MCF 10A (cell line): ENCODE measurements at places on chromosomes 1 and 21. TPM values are rescaled to one million over a fixed set of nuclear protein-coding genes. Genes with fewer than 3 reads are reported as not detected.

- H3K36me3 ChIP-seq = no peaks in the 10 kb centered on the region
- no peaks in the 10 kb centered on the region for H3K4me1 ChIP-seq
- no peak overlapping the region for H3K27ac ChIP-seq
- H3K27me3 ChIP-seq = no peaks in the 10 kb centered on the region
- no peak overlapping the region for H3K4me3 ChIP-seq
Measured at GRCh38 chr1:220894025-220894923, 15.0 kb downstream of the HLX start.

- peaks cover 25% of the 10 kb centered on the region for H3K4me1 ChIP-seq
- DNase-seq = no peak
- H3K36me3 ChIP-seq = no peaks in the 10 kb centered on the region
- no peaks in the 10 kb centered on the region for H3K27me3 ChIP-seq
- H3K27ac ChIP-seq = no peak overlapping the region
Measured at GRCh38 chr1:151966061-151966460, 27.6 kb downstream of the S100A10 start.

DNA sequence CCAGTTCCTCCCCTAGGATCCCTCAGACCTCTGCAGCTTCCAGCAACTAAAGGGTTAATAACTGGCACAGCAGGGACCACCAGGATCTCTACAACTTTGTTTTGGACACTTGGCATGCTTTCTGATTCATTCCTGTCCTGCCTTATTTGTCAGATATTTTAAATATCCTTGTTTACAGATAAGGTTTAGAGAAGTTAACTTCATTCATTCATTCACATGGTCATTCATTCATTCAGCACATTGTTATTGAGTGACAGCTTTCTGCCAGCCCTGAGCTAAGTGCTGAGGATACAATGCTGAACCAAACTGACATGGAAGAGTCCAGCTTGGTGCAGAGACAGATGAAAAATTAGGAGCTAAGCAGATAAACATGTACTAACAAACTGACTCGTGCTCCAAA is 8.8 kb upstream of the PHC2 start:
- H3K4me1 ChIP-seq = peaks cover 11% of the 10 kb centered on the region
- H3K4me3 ChIP-seq = no peak overlapping the region
- no peak for DNase-seq
- H3K27me3 ChIP-seq = no peaks in the 10 kb centered on the region

The CYP4A22 gene
- total RNA-seq = not detected in 2 replicates

GRCh38 chr21:27838573-27838972 is 871.7 kb upstream of the ADAMTS5 start:
- DNase-seq = no peak
- H3K27ac ChIP-seq = no peak overlapping the region
- no peaks in the 10 kb centered on the region for H3K4me1 ChIP-seq
- no peak overlapping the region for H3K4me3 ChIP-seq

DNA sequence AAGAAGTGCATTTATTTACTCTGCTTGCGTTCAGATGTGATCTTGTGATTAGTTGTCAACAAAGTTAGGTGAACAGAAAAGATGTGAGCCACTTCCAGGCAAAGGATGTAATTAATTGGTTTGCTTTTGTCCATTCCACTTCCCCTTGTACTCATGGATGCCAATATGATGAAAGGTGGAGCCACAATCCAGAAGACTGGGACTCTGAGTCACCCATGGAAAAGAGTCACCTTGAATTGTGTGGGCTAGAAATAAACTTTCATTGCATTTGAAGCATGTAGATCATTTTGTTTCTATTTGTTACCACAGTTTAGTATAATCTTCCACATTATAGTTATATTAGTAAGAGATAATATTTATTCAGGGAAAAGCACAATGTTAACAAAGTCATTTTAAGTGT is 684.2 kb downstream of the LTN1 start:
- no peaks in the 10 kb centered on the region for H3K36me3 ChIP-seq
- no peak overlapping the region for H3K27ac ChIP-seq
- H3K4me1 ChIP-seq = peaks cover 18% of the 10 kb centered on the region
- peak; percentile 35 for DNase-seq
- no peaks in the 10 kb centered on the region for H3K27me3 ChIP-seq
- H3K4me3 ChIP-seq = no peak overlapping the region

GRCh38 chr1:29602203-29602602 is 365.9 kb downstream of the PTPRU start:
- no peak overlapping the region for H3K27ac ChIP-seq
- H3K27me3 ChIP-seq = no peaks in the 10 kb centered on the region
- no peak for DNase-seq
- no peaks in the 10 kb centered on the region for H3K4me1 ChIP-seq
- H3K4me3 ChIP-seq = no peak overlapping the region
- H3K36me3 ChIP-seq = no peaks in the 10 kb centered on the region

The LY9 gene
- total RNA-seq = not detected in 2 replicates

- no peaks in the 10 kb centered on the region for H3K4me1 ChIP-seq
- DNase-seq = no peak
- H3K27ac ChIP-seq = no peak overlapping the region
- H3K27me3 ChIP-seq = peaks cover 22% of the 10 kb centered on the region
Measured at GRCh38 chr1:23836037-23836436, 10.8 kb upstream of the HMGCL start.

The AP4B1 gene
- total RNA-seq = 20.4 and 21.3 TPM in 2 replicates

The NTNG1 gene
- 0.44 TPM in 1 of 2 replicates, not detected in the other for total RNA-seq

The LRRC53 gene
- total RNA-seq = not detected in 2 replicates

- peak within 1 kb of the TSS; percentile 96 for H3K27ac ChIP-seq
- peak; percentile 8 for DNase-seq
- peaks cover 21% of the 10 kb centered on the region for H3K4me1 ChIP-seq
- H3K36me3 ChIP-seq = peaks cover 4% of the 10 kb centered on the region
- H3K27me3 ChIP-seq = no peaks in the 10 kb centered on the region
- peak within 1 kb of the TSS; percentile 58 for H3K4me3 ChIP-seq
Measured at GRCh38 chr1:150765296-150765976, at the start of gene CTSS. CTSS (minus strand) TSS chr1:150765778; CDS start chr1:150764763, 1,015 bp downstream.

GRCh38 chr1:30512914-30513265 is 210.5 kb downstream of the MATN1 start:
- H3K4me1 ChIP-seq = peaks cover 16% of the 10 kb centered on the region
- no peak overlapping the region for H3K27ac ChIP-seq

DNA sequence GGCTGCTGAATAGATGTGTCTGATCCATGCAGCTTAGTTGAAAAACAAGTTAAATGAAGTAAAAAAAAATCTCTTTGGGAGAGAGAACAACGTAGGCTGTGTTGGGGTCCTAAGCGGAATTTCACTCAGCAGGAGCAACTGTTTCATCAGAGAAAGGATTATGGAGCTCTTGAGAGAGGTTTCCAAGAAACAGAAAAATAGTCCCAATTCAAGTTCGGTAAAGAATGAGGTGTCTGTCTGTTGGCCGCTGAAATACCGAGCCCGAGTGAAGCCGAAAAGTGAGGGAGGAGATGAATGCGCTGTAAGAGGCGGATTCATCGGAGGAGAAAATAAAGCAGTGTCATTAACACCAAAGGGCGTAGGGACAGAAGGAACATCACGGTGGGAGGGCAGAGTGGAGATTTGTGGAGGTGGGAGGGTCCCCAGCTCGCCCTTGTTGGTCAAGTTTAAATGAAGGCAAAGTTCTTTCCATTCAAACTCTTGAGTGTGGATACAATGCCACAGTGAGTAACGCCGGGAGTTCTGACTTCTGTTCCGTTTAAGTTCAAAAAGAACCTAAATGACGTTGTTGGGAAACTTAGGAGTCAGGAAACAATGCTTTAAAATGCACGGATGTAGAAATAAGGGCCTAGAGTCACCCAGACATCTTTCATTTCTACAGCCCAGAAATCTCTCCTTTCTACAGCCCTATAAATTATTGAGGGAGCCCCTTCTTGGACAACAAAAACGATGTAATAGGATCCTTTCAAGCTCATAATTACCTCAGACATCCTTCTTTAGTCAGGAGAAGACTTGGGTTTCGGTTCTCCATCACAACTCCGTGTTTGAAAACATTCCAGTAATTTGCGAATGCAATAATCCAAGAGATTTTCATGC is 15.6 kb upstream of the SLC45A1 start:
- DNase-seq = no peak
- H3K27me3 ChIP-seq = no peaks in the 10 kb centered on the region
- no peak overlapping the region for H3K27ac ChIP-seq
- no peaks in the 10 kb centered on the region for H3K36me3 ChIP-seq

The ESPN gene
- total RNA-seq = 0.68 TPM in 1 of 2 replicates, not detected in the other

The UBE2U gene
- total RNA-seq = not detected in 2 replicates

GRCh38 chr1:91201694-91202093 is 179.9 kb upstream of the ZNF644 start:
- H3K27ac ChIP-seq = no peak overlapping the region
- no peaks in the 10 kb centered on the region for H3K4me1 ChIP-seq
